Natural killer cell treated with Interleukin-12 subunit alpha and Interleukin-12 subunit beta and Interleukin-15 and Interleukin-18, amount 100 ng/mL, for 72 hours (primary cell): ENCODE measurements at places on chromosomes 4 and X. TPM values are rescaled to one million over a fixed set of nuclear protein-coding genes. Genes with fewer than 3 reads are reported as not detected.

CYP2U1 gene
- total RNA-seq: 1.6 TPM

CAMK2D gene
- 59.6 TPM for total RNA-seq

P2RY10 gene
- total RNA-seq: 10.1 TPM

JCHAIN gene
- 39.7 TPM for total RNA-seq

NLRP2B gene
- not detected for total RNA-seq

DNA sequence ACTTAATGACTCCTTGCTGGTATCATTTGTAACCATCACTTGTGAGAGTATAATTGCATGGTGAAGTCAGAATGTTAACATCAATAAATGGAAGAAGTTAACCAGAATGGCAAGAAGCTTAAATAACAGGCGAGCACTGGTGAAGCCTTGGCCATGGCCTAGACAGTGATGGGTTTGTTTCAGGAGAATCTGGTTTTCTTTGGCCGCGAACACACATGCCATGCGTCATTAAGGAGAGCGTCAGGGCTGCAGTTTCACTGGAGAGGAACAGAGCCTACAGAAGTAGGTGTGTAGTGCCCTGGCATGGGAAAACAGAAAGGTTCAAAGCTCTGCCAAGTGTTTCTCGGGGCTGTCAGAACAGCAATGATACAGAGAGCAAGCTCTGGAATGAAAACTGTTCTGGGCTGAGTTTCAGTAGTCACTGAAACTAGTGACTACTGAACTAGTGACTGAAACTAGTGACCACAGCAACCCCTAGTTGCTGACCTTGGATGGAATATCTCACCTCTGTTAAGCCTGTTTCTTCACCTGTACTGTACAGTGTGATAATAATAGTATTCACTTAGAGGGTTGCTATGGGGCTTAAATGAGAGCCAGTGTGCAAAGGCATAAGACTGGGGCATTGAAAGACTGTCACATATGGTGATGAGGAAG is 93.8 kb downstream of the C4orf51 start:
- no peak overlapping the region for H3K4me3 ChIP-seq
- H3K27ac ChIP-seq: no peak overlapping the region
- no peaks in the 10 kb centered on the region for H3K4me1 ChIP-seq
- no peak for DNase-seq

DNA sequence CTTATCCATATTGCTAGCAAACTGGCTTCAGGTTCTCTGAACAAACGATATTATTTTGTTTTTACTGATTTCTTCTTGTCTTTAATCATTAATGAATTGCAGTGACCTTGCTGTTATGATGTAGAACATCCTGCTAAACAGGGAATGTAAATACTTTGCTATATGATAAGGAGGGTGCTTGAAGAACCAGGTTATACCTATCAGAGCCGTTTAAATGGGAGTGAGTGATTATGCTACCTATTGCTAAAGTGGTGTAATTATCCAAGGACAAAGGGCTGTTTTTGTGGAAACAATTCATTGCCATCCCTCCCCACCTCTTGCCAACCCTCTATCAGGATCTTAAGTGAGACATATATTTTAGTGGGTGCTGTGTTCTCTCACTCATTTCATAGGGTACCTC is 788.9 kb downstream of the RPA4 start:
- H3K36me3 ChIP-seq: no peaks in the 10 kb centered on the region
- H3K4me1 ChIP-seq: no peaks in the 10 kb centered on the region
- no peak for DNase-seq
- H3K27me3 ChIP-seq: peaks cover 5% of the 10 kb centered on the region
- no peak overlapping the region for H3K27ac ChIP-seq
- no peak overlapping the region for H3K4me3 ChIP-seq

- no peak overlapping the region for H3K4me3 ChIP-seq
- peak overlapping the region; percentile 61 for H3K27ac ChIP-seq
- H3K27me3 ChIP-seq: peaks cover 2% of the 10 kb centered on the region
- no peaks in the 10 kb centered on the region for H3K36me3 ChIP-seq
- H3K4me1 ChIP-seq: peaks cover 44% of the 10 kb centered on the region
These were observed 16.5 kb downstream of the SH3KBP1 start for GRCh38 chrX:19870710-19871490.

- no peak for DNase-seq
- no peaks in the 10 kb centered on the region for H3K27me3 ChIP-seq
- H3K36me3 ChIP-seq: peaks cover 9% of the 10 kb centered on the region
- H3K4me3 ChIP-seq: no peak overlapping the region
- H3K27ac ChIP-seq: no peak overlapping the region
These were observed 2594.3 kb downstream of the ARAP2 start for GRCh38 chr4:33650036-33650435.

GRCh38 chr4:180281724-180282123 is 1961.5 kb upstream of the TENM3 start:
- no peak overlapping the region for H3K4me3 ChIP-seq
- no peak for DNase-seq
- no peaks in the 10 kb centered on the region for H3K36me3 ChIP-seq
- no peaks in the 10 kb centered on the region for H3K27me3 ChIP-seq

DNA sequence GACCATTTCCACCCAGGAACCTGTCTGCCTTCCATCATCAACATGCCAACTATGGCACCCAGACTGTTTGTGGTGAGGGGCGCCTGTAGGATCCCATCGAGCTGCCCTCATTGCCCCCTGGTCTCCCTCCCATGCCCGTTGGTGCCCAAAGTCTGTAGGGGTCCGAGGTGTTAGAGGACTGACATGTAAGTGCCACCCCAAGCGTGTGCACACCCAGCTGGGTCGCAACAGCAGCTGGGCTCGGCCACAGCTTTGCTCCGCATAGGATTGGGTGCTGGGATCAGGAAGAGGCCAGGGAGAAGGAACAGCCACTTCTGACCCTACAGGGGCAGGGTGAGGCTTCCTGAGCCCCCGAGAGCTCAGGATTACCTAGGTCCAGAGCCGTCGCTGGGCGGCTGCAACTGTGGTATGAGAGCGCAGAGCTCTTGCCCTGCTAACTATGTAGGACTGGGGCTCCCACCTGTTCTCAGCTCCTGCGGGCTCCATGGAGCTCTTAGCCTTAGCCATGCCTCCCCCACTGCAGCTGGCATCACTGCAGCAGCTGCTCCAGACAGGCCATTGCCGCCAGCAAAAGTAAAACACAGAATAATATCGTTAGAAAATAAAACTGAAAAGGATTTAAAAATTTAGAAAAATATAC is 1160.3 kb downstream of the FSTL5 start:
- no peaks in the 10 kb centered on the region for H3K27me3 ChIP-seq
- no peak overlapping the region for H3K27ac ChIP-seq
- no peak overlapping the region for H3K4me3 ChIP-seq

DNA sequence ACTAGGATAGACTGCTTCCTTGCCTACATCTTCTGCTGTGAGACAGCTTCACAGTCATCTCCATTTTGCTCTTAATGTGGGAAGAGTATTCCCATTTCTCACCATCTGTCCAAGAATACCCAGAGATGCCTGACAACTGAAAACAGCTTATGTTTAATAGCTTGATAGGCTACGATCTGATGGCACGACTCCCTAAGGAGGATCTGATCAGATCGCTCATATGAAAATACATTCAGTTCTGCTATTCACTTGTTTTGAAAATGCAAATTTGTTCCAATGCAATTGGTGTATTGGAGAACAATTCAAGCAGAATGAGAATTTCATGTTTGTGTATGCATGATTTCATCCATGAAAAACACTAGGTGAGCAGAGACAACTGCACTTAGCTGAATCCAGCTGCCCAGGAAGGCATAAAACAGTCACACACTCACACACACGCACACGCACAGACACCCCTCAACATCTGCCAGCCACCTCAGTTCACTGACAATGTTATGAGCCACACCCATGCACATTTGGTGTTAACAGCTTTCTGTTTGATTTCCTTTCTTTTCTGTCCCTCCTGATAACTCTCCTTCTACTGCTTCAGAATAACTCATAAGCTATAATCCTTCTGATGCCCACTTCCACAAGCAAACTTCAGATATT is 29.6 kb downstream of the TRIML1 start:
- no peak for DNase-seq
- H3K27me3 ChIP-seq: no peaks in the 10 kb centered on the region
- H3K36me3 ChIP-seq: peaks cover 7% of the 10 kb centered on the region
- H3K27ac ChIP-seq: no peak overlapping the region

DNA sequence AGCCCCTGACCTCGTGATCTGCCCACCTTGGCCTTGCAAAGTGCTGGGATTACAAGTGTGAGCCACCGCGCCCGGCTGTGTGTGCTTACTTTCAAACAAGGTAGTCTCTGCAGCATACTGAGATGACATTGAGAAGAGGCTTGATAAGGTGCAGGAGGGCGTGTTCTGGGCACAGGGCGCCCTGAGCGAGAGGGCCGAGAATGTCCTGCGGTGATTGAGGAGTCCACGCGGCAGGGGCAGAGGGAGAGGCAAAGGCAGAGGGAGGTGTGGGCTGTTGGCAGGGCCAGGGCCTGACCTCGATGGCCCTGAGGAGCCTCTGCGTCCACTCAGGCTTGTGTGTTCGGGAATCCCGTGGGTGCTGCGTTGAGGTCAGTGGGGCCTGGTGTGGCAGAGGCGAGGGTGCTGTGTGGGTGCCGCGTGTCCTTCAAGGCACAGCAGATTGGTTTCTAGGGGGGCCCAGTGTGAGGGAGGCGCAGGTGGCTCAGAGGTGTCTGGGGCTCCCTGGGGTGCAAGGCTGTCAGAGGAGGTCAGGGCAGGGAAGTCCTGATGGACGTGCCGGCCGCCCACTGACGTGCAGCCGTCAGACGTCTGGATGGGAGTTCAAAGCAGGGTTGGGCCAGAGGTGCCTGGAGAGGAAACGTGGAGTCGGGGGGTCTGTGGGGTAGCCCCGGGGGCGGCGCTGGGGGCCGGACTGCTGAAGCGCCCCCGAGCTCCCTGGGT is 12.1 kb downstream of the PCGF3 start:
- no peaks in the 10 kb centered on the region for H3K36me3 ChIP-seq
- DNase-seq: no peak
- H3K4me3 ChIP-seq: no peak overlapping the region
- no peaks in the 10 kb centered on the region for H3K27me3 ChIP-seq
